Hindlimb muscle (tissue), 1 donor: ENCODE measurements at places on chromosomes 1 and 21.
A peak's percentile ranks its signal among the peaks of the same experiment; 100 is the strongest.

- DNase-seq = no peak
Measured at GRCh38 chr1:53316424-53316765, 11.5 kb downstream of the LRP8 start.

DNA sequence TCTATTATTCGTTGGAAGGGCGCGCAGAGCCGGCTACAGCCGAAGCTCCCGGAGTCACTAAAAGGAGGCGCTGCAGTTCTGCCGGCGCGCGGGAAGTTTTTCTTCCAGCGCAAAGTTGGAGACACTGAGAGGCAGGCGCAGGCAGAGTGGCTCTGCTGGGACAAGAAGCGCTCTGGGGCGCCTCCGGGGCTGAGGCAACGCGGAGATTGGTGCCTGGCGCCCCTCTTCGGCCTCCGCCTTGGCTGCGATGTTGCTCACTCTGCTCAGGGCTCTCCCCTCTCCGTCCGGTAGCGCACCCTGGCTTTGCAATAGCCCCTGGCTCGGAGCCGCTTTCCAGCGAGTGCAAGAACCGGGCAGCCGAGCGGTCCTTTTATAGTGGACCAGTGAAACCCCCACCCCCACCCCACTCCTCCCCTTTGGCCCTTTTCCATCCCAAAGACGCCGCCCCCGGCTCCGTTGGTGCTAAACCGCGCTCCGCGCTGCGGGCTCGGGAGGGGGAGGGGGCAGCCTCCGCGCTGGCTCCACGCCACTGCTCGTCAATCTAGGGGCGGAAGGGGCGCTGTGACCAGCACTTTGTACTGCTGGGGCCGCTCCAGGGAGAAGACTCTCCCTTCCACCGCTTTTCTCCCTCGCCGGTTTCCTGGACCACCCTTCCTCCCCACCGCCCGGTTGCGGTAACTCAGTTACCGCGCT, at the start of gene ADAMTS1:
Gene ADAMTS1 (minus strand): TSS at position 344 of the 693 bp plus-strand sequence. CDS start 455 bp downstream, outside the sequence.
- DNase-seq = peak; percentile 94

DNA sequence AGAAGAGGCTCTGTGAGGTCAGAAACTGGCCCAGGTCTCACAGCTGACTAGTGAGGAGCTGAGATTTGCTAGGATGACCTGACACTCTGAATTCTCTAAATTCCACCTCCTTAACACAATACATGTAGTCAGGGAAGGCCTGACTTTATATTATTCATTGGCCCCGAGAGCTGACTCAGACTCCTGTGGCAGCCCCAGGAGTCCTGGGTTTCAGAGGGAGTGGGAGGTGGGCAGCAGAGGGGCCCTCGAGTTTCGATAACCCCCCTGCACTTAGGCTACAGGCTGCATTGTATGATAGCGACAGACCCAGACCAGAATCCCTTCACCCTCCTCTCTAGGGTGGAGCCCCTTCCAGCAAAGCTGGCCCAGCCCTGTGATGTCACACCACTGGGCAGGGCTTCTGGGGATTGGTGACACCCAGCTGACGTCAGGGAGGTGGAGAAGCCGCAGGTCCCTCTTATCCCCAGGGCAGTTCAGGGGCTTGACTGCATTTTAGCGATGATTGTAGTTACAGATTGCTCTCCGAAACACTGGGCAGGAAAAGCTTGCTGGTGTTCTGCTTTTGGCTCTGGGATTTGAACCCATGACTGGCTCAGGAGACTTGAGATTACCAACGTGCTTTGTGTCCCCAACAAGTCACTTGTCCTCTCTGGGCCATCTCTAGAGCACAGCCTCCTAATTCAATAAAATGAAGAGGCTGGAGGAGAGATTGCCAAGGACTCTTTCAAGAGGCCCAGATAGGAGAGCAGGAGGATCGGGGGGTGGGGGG, 17.0 kb upstream of the GPR37L1 start:
- DNase-seq = no peak

DNA sequence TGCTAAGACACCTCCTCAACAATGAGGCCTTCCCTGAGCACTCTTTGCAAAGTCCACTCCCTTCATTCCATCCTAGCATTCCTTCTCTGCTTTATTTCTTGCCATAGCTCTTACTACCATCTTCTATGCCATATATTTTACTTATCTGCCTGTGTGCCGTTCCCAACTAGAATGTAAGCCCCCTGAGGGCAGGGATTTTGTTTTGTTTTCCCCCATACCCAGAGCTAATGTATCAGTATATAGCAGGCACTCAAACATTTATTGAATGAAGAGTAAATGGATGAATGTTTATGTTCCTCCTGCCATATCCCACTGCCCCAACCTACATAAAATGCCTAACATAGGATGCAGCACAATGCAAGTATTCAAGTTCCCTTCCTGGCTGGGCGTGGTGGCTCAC, 14.9 kb upstream of the PPP1R15B start:
- DNase-seq = no peak

- DNase-seq = no peak
Measured at GRCh38 chr1:241532162-241532531, at the start of gene KMO. KMO (plus strand) TSS chr1:241532378; CDS start chr1:241532445, 67 bp downstream.

- DNase-seq = no peak
Measured at GRCh38 chr1:39048745-39049370, 22.7 kb downstream of the NDUFS5 start.

- DNase-seq = no peak
Measured at GRCh38 chr1:3135744-3136455, 66.9 kb downstream of the PRDM16 start.

DNA sequence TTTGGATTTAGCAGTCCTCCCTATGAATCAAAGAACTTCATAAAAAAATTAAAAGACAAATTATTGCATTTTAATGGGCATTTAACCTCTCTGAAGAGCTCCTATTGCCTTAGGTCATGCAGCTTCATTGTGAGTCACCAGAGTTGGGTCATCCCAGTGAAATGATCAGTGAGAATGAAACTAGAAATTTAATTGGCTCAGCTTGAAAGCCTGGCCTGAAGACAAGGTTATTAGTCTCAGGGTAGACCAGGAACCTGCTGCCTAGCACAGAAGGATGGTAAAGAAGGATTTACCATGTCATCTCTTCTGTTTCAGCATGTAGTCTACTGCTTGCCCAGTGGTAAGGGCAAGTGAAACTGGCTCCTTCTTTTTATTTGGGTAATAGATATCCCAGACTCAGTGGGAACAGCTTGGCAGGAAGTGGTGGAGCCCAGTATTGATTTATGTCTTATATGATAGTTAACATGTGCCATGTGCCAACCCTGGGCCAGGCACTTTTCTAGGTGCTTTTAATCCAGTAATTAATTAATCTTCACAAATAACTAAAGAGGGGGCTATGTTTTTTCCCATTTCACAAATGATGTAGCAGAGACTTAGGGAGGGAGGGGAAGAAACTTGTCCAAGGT, 23.6 kb downstream of the LAMC2 start:
- DNase-seq = no peak

GRCh38 chr1:153354515-153355193, 3.0 kb upstream of the S100A9 start:
- no peak for DNase-seq

GRCh38 chr1:234111458-234112142, 207.1 kb downstream of the SLC35F3 start:
- no peak for DNase-seq

DNA sequence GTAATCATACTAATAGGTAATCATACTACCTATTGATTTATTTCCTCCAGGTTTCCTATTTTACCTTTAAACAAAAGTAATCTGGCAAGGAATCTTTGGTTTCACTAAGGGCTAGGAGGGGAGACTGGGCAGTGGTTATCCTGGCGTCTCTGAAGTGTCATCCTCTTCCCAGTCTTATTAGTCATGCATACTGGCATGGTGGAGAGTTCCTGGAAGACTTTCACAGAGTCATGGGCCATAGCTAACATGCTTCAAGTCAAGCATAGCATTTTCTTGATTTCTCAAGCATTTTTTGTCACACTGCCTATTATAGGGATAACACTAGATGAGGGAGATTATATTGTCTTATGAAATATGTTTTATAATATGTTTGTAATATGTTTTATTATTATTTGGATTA, 64.0 kb upstream of the ASB17 start:
- DNase-seq = no peak

GRCh38 chr1:162756523-162756922, 34.0 kb upstream of the HSD17B7 start:
- DNase-seq = no peak

GRCh38 chr1:19819701-19820100, 4.6 kb upstream of the RNF186 start:
- no peak for DNase-seq

GRCh38 chr1:1906185-1907097, 8.6 kb upstream of the CALML6 start:
- peak; percentile 81 for DNase-seq

DNA sequence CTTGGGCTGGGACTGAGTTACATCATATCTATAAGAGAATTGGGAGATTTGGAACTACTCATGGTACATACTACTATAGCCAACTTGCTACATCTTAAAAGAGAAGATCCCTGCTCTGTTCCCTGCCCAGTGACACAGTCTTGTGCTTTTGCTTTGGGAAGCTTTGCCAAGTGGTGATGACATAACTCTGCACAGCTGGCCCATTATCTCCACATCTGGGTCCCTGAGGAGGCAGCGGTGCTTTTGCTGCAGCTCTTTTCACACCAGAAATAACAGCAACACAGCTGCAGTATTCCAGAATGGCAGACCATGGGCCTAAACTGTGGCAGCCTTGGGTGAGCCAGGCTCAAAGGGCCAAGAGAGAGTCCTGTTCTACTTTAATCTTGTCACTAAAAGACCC, 296.0 kb downstream of the HHAT start:
- peak; percentile 70 for DNase-seq

DNA sequence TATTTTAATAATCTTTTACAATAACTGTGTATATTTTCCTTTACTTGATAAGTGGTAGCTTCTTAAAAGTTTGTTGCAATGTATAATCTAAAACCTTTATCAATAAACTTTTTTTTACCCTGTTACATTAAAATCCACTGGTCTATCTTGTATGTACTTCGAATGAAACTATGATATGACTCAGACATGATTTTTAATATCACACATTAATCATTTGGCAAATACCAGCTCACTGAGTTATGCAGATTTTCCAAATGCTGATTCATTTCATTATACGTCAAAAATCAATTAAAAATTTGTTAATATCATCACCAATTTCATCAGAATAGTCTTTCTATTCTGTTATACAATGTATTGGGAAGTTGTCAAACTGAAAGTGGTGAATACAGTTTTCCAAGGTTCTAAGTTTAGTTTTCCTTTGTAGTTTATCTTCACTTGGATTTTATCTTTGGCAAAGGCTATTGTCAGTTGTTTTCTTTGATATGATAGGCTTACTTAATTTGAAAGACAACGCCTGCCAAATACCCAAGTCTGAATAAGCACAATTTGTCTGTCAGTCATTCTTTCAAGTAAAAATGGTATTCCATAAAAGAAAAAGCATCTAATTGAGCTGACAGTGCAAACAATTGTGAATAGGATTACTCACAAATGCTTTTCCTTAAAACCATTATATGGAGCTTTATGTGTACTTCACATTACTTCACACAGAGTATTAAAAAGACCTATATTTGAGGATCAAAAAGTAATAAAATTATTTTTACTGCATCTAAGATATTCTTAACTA, 127.0 kb downstream of the NME7 start:
- DNase-seq = no peak

GRCh38 chr1:112672009-112672408, 2.5 kb upstream of the MOV10 start:
- no peak for DNase-seq

DNA sequence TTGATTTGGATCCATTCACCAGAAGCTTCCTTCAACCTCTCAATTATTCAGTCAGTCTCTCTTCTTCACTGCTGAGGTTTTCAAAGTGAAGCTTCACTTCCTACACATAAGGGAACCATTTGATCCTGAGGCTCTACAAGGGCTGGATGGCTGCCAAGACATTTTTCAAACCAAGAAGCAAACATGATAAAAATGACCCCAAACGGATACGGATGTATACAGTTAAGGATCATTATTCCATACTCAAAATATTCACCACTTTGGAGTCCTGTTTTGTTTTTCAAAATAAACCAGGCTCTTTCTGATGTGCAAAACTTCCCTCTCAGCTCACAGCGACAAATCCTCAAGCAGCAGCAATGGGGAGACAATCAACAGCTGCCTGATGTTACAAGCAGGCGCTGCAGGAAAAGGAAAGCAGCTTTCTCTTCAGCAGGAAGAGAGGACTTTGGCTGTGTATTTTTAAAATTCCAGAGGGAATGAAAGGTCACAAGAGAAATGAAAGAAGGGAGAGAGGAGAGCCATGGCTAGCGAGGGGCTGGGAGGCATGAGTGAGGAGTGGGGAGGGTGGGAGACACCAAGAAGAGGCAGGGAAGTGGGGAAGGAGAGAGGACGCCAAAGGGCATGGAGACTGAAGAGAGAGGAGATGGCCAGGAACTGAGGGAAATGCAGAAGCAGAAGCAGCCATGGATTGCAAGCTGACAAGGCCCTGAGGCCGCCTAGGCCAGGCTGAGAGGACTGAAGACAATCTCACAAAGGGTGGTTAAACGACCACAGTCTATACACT, 145.4 kb downstream of the SLC45A1 start:
- peak; percentile 68 for DNase-seq

DNA sequence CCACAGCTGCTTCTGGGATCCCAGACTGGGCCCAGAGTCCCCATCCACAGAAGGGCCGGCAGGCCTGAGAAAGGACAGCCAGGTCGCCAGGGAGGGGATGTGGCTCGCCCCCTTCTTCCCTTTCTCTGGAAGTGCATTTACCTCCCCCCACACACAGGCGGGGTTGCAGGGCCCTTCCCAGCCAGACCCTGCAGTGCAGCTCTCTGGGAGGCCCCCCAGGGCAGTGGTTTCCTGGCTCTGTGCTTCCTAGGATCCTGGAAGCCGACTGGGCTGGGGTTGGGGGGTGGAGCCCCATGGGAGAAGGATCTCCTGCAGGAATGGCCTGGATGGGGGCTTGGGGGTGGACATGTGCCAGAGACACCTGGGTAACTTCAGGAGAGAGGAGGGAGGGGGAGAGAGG, 4.2 kb upstream of the COL6A1 start:
- no peak for DNase-seq

GRCh38 chr1:152870831-152871730, 7.0 kb upstream of the SMCP start:
- peak; percentile 4 for DNase-seq

DNA sequence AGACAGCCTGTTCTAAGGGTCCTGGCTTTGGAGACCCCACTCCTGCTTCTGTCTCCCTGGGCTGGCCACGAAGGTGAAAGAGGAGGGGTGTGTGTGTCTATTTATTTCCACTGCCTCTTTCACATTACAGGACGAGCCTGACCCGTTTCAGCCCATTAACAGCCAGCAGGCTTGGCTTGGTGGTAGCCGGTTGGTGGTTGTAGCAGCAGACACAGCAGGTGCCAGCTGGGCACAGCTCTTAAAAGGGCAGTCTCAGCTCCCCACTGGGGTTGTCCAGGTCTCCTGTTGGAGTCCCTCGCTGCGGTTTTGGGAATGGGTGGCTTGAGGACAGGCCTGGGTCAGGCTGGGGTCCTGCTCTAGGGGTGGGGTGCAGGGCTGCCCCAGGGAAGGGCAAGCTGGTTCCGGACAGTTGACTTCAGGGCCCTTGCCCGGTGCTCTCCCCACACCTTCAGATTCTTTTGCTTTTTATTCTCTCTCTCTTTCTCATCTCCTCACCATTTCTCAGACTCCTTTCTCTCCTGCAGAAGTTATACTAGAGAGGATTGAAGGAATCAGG, 84.6 kb downstream of the ACTL8 start:
- DNase-seq = no peak

- no peak for DNase-seq
Measured at GRCh38 chr1:3809680-3810079, 13.4 kb upstream of the LRRC47 start.

- DNase-seq = no peak
Measured at GRCh38 chr1:91968334-91968733, 19.1 kb downstream of the BRDT start.
